ENCODE measurements at places on chromosomes 12 and 14.

- no peak for DNase-seq
- no peaks in the 10 kb centered on the region for H3K36me3 ChIP-seq
- no peaks in the 10 kb centered on the region for H3K4me1 ChIP-seq
- H3K27me3 ChIP-seq: no peaks in the 10 kb centered on the region
- no peak overlapping the region for H3K27ac ChIP-seq
Observed at GRCh38 chr12:39267886-39268285, 175.0 kb downstream of the KIF21A start.

- no peak for DNase-seq
- H3K4me1 ChIP-seq: no peaks in the 10 kb centered on the region
Observed at GRCh38 chr14:44341116-44341515, 166.0 kb downstream of the FSCB start.

DNA sequence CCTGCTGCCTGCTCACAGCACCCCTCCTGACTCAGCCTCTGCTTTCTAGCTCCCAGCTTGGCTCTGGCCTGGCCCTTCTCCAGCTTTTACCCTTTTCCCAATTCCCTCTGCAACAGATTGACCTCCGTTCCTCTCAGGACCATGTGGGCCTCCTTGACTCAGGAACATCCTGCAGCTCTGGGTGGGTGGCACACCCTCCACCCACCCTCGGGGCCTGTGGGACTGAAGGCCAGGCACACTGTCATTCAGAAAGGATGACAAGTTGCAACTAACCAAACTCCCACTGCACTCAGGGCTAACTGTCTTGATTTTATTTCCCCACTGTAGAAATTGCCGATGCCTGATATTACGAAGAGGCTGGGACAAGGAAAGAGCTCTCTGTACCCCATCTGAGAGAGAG lies 59.4 kb downstream of the HELB start:
- no peaks in the 10 kb centered on the region for H3K27me3 ChIP-seq
- no peak for DNase-seq
- no peak overlapping the region for H3K27ac ChIP-seq
- H3K4me3 ChIP-seq: no peak overlapping the region

DNA sequence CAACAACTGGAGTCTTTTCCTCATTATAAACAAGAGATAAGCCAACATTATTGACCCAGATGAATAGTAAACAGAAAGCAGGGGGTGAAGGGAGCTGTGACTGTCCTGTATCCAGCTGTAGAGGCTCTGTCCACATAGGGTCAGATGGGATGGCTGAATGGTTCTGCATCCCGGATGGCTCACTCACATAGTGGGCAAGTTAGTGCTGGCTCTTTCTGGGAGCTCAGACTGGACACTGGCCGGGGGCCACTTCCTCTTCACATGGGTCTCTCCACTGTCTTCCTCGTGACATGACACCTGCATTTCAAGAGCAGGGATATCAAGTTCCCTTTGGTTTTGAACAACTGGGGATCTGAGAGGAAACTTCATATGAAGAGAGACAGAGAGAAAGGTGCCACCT lies 969.6 kb upstream of the TMEM132C start:
- no peaks in the 10 kb centered on the region for H3K36me3 ChIP-seq
- no peak overlapping the region for H3K4me3 ChIP-seq
- H3K4me1 ChIP-seq: no peaks in the 10 kb centered on the region
- H3K27me3 ChIP-seq: no peaks in the 10 kb centered on the region

DNA sequence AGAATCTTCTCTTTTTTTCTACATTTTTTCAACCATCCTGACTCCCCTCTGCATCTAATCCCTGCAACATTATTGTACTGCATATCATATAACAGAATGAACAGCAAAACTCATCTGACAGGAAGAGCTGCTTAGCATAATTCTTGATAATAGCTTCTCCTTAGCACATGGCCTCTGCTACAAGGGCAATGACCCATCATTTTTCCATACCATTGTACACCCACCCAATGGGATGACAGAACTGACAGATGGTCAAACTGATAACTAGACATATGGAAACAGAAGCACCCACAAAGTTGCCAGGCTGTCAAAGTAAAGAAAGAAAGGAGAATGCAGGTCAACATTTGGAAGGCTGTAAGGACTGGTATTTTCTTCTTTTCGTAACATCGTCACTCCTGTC lies 390.4 kb upstream of the USP15 start:
- no peak for DNase-seq
- no peaks in the 10 kb centered on the region for H3K36me3 ChIP-seq
- H3K27ac ChIP-seq: no peak overlapping the region
- H3K4me3 ChIP-seq: no peak overlapping the region
- no peaks in the 10 kb centered on the region for H3K27me3 ChIP-seq

GRCh38 chr14:103198131-103199105 lies 75.2 kb downstream of the TNFAIP2 start:
- DNase-seq: peak; percentile 81
- peaks cover 2% of the 10 kb centered on the region for H3K27me3 ChIP-seq
- H3K36me3 ChIP-seq: no peaks in the 10 kb centered on the region

DNA sequence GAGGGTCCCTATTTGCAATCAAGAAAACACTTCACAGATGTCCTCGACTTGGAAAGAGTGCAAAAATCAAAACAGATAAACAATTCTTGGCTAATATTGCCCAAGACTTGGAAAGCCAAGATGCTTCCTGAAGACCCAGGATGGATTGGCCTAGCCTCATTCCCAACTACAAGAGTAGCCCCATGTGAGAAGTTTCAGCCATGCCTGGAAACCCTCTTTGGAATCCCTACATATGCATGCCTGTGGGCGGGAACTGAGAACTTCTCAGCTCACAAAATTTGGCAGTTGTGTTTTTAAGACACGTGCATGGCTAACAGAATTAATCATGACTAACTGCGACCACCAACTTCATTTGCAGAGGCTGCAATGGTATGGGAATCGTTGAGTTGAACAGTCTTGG lies 283.2 kb upstream of the TBX3 start:
- no peak overlapping the region for H3K27ac ChIP-seq
- no peak for DNase-seq
- H3K4me3 ChIP-seq: no peak overlapping the region
- H3K27me3 ChIP-seq: no peaks in the 10 kb centered on the region

- H3K27ac ChIP-seq: no peak overlapping the region
- H3K36me3 ChIP-seq: no peaks in the 10 kb centered on the region
- H3K4me3 ChIP-seq: no peak overlapping the region
- no peak for DNase-seq
- H3K4me1 ChIP-seq: peaks cover 6% of the 10 kb centered on the region
Observed at GRCh38 chr12:45296046-45296586, 80.2 kb downstream of the ANO6 start.

- H3K27ac ChIP-seq: peak overlapping the region; percentile 76
- peaks cover 39% of the 10 kb centered on the region for H3K4me1 ChIP-seq
- H3K36me3 ChIP-seq: peaks cover 23% of the 10 kb centered on the region
- H3K27me3 ChIP-seq: no peaks in the 10 kb centered on the region
- DNase-seq: peak; percentile 92
Observed at GRCh38 chr12:54411391-54412241, 7.5 kb downstream of the ITGA5 start.

GRCh38 chr14:37320106-37320505 lies 122.4 kb downstream of the MIPOL1 start:
- H3K27ac ChIP-seq: no peak overlapping the region
- no peaks in the 10 kb centered on the region for H3K4me1 ChIP-seq
- no peak overlapping the region for H3K4me3 ChIP-seq
- H3K36me3 ChIP-seq: no peaks in the 10 kb centered on the region
- H3K27me3 ChIP-seq: no peaks in the 10 kb centered on the region

DNA sequence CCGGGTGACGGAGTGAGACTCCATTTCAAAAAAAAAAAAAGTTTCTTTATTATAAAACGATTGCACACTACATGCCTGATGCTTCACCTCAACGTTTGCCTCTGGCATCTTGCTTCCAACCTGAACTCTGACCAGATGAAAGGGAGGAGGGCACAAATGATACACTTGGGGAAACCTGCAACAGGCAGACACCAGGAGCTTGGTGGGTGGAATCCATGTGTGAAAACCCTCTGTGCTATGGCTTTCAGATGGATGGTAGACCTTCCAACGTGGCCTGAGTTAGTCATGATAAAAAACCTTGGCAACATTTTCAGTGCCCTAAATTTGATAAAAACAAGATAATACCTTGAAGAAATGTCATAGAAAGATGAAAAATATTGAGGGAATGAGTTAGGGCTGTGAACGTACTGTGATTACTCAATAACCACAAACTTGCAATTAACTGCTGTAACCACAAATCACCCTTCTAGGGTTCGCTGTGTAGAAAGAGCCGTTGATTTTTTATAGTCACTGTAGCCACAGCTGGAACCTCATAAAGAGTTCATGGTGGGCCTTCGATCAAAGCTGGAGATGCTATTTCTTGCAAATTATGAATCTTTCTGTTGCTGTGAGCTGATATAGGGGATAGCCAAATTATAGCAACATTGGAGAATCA lies 26.1 kb upstream of the GZMB start:
- H3K4me3 ChIP-seq: no peak overlapping the region
- DNase-seq: no peak
- no peaks in the 10 kb centered on the region for H3K27me3 ChIP-seq
- no peak overlapping the region for H3K27ac ChIP-seq
- no peaks in the 10 kb centered on the region for H3K36me3 ChIP-seq

- no peak overlapping the region for H3K27ac ChIP-seq
- no peak overlapping the region for H3K4me3 ChIP-seq
- DNase-seq: no peak
- no peaks in the 10 kb centered on the region for H3K4me1 ChIP-seq
- no peaks in the 10 kb centered on the region for H3K36me3 ChIP-seq
- H3K27me3 ChIP-seq: no peaks in the 10 kb centered on the region
Observed at GRCh38 chr14:95071649-95072280, 85.6 kb downstream of the DICER1 start.

GRCh38 chr12:131076296-131076695 lies 122.6 kb downstream of the ADGRD1 start:
- no peaks in the 10 kb centered on the region for H3K4me1 ChIP-seq
- no peaks in the 10 kb centered on the region for H3K27me3 ChIP-seq
- H3K27ac ChIP-seq: no peak overlapping the region

DNA sequence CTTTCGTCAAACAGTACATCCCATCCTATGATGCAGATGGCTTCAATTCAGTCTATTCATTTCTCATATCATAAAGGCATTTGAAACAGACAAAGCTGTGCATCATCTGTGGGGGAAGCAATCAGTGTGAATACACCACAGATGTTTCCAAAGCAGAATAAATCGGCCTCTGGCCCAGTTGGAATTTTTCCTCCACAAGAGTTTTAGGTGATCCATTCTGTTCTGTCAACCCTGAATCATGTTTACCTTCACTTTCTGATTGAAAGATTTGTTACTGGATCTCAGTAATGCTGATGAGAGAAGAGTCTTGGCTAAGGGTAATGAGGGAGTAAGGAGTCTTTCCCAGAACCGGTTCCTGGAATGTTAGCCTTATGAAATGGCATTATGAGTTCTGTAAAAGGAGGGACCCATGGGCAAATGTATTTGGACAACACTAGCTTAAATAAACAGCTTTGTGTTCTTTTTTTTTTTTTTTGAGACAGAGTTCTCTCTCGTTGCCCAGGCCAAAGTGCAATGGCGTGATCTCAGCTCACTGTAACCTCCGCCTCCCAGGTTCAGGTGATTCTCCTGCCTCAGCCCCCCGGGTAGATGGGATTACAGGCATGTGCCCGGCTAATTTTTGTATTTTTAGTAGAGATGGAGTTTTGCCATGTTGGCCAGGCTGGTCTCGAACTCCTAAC lies 62.5 kb downstream of the TPH2 start:
- no peak for DNase-seq
- no peak overlapping the region for H3K27ac ChIP-seq
- H3K27me3 ChIP-seq: peaks cover 3% of the 10 kb centered on the region
- no peaks in the 10 kb centered on the region for H3K4me1 ChIP-seq
- no peaks in the 10 kb centered on the region for H3K36me3 ChIP-seq

GRCh38 chr12:22355011-22355580 lies 20.6 kb upstream of the ST8SIA1 start:
- no peaks in the 10 kb centered on the region for H3K27me3 ChIP-seq
- H3K4me1 ChIP-seq: no peaks in the 10 kb centered on the region
- no peak for DNase-seq

- no peak overlapping the region for H3K27ac ChIP-seq
- no peak overlapping the region for H3K4me3 ChIP-seq
- no peaks in the 10 kb centered on the region for H3K36me3 ChIP-seq
Observed at GRCh38 chr14:22691171-22691570, 47.0 kb upstream of the OR6J1 start.

GRCh38 chr14:104274806-104275205 lies 136.4 kb downstream of the KIF26A start:
- H3K4me1 ChIP-seq: no peaks in the 10 kb centered on the region
- no peak overlapping the region for H3K4me3 ChIP-seq
- no peaks in the 10 kb centered on the region for H3K27me3 ChIP-seq
- no peaks in the 10 kb centered on the region for H3K36me3 ChIP-seq

- H3K36me3 ChIP-seq: no peaks in the 10 kb centered on the region
- no peak overlapping the region for H3K4me3 ChIP-seq
- no peak overlapping the region for H3K27ac ChIP-seq
- H3K27me3 ChIP-seq: no peaks in the 10 kb centered on the region
Observed at GRCh38 chr14:99015833-99016232, 256.2 kb downstream of the BCL11B start.

DNA sequence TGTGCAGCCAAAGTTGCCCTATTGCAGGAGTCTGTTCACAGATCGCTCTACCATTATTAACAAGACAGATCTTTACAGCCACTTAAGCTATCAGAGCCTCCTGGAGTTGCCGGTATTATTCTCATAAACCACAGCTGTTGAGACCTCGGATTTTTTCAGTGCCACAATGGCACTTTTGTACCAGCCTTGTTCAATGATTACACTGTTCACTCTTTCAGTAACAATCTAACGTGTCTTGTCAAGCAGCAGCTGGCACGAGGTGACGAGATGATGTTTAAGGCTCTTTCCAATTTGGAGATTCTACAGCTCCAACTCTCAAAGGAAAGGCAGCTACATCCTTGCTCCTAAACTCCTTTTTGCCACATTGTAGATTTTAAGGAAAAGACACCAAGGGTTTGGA lies 30.7 kb downstream of the LRIG3 start:
- H3K36me3 ChIP-seq: peaks cover 5% of the 10 kb centered on the region
- no peak for DNase-seq
- no peak overlapping the region for H3K4me3 ChIP-seq

DNA sequence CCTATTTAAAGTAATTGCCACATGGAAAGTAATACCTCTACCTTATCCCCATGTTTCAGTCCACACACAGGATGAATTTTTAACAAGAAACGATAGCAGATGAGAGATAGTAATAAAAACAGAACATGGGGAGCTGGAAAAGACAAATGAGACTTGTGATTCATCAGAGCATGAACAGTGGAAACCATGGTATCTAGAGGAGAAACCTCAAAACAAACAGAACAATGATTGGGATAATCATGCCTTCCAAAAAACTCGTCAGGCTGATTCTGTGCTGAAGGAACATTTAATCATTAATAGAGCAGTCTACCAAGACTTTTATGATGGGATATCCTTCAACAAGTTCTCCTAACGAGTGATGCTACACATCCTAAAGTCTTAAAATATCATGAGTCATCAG lies 1390.7 kb downstream of the FSCB start:
- H3K4me3 ChIP-seq: no peak overlapping the region
- H3K27ac ChIP-seq: no peak overlapping the region
- no peak for DNase-seq
- no peaks in the 10 kb centered on the region for H3K27me3 ChIP-seq
- no peaks in the 10 kb centered on the region for H3K4me1 ChIP-seq

DNA sequence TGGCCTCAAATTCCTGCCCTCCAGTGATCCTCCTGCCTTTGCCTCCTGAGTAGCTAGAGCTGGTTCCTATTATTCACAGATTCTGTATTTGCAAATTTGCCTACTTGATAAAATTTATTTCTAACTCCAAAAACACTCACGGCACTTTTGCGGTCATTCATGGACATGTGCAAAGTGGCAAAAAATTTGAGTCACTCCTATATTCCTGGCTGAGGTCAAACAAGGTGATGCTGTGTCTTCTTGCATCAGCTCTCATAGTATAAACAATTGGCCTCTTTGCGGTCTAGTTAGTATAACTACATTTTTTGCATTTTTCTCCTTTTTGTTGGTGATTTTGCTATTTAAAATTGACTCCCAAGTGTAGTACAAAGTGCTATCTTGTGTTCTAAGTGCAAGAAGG lies 24.7 kb downstream of the ATF1 start:
- no peaks in the 10 kb centered on the region for H3K27me3 ChIP-seq
- DNase-seq: peak; percentile 94
- no peaks in the 10 kb centered on the region for H3K36me3 ChIP-seq
- H3K27ac ChIP-seq: peak overlapping the region; percentile 52

Measured in fibroblast of lung (primary cell).